ENCODE measurements at places on chromosomes 4 and X.

GRCh38 chrX:135572436-135572835 lies 52.0 kb downstream of the INTS6L start:
- DNase-seq: no peak

GRCh38 chrX:154002215-154002719 lies 17.4 kb downstream of the IRAK1 start:
- no peak for DNase-seq

- no peak for DNase-seq
These were observed 107.3 kb downstream of the AMMECR1 start for GRCh38 chrX:110210417-110211139.

- no peak for DNase-seq
These were observed 63.5 kb upstream of the WDR17 start for GRCh38 chr4:176002007-176002613.

- DNase-seq: no peak
These were observed at the start of gene ALPK1 for GRCh38 chr4:112296949-112297880. TSS of gene ALPK1 (plus strand) at chr4:112297369.

- DNase-seq: no peak
These were observed 75.5 kb downstream of the GALNT7 start for GRCh38 chr4:173243917-173244658.

DNA sequence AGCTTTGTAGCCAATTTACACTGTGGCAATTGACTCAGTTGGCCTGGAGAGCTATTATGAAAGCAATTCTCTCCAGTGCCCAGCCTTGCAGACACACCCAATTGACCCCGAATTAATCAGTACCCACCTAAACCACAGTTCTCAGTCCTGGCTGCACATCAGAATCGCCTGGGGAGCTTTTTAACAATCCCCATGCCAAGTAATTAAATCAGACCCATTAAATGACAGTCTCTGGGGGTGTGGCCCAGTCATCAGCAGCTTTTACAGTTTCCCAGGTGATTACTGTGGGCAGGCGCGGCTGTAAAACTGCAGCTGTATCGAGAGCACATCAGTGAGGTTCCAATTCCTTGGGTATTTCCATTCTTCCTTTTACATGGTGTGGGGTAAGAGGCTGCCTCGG lies 460.9 kb upstream of the FAT1 start:
- no peak for DNase-seq

GRCh38 chr4:51894059-51894645 lies 51.2 kb downstream of the DCUN1D4 start:
- DNase-seq: no peak

GRCh38 chrX:136450050-136450830 lies 37.5 kb upstream of the BRS3 start:
- DNase-seq: no peak

DNA sequence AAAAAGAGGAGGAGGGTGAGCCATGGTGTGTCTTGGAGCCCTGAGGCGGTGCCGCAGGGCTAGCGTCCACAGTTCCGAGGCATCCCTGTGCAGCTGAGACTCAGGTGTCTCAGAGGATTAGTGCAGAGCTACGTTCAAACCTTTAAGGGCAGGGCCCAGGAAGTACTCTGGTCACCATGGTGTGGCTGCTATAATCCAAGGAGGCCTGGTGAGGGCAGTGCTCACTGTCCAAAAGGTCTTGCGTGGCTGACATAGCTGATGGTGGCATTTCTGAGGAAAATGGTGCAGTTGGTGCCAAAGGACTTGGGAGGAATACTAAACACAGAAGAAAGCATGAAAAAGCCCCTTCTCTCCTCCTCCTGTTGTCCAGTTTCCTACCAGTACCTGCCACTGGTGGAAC lies 146.9 kb downstream of the DCHS2 start:
- no peak for DNase-seq

- DNase-seq: peak; percentile 22
These were observed 2.4 kb downstream of the FRAS1 start for GRCh38 chr4:78059524-78059889.

DNA sequence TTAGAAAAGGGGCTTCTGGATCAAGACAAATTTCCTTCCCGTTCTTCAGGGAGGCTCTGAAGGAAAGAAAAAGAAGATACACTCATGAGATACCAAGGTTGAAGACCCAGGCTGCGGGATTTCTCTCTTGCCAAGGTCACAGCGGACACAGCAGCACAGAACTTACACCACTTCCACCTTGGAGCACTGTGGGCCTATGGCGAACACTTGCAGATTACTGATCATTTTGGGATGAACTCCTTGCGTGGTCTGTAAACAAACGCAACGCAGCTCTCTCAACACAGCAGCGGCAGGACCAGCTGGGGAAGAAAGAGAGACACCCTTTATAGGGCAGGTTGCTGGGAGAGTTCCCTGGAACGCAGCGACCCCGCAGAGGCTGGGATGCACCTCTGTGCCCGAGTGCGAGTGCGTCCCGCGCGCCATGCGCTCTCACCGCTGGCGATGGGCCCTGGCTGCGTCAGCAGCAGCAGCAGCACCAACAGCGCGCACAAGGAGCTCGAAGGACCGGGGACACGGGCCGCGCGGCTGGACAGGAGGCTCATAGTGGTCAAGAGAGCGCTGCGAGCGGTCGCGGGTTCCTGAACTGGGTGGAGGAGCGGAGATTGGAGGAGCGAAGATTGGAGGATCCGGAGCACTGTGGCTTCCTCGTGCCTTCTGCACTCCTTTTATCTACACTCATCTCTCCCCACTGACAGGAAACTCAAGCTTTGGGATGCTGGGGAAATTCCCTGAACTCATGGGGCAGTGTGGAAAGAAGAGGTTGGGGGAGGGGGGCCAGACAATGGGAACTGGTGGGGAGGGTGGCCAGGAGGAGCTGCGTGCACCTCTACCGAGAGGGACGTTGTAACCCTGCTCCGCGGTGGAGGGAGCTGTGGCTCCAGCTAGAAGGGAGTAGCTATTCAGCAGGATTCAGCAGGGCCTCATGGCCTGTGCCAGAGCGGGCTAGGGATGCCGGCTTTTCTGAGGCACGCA lies at the start of gene CXCL5:
Gene CXCL5, minus strand, starts transcription at position 638 of the 972 bp plus-strand sequence. Its CDS starts 96 bp downstream, at position 542.
- DNase-seq: no peak

DNA sequence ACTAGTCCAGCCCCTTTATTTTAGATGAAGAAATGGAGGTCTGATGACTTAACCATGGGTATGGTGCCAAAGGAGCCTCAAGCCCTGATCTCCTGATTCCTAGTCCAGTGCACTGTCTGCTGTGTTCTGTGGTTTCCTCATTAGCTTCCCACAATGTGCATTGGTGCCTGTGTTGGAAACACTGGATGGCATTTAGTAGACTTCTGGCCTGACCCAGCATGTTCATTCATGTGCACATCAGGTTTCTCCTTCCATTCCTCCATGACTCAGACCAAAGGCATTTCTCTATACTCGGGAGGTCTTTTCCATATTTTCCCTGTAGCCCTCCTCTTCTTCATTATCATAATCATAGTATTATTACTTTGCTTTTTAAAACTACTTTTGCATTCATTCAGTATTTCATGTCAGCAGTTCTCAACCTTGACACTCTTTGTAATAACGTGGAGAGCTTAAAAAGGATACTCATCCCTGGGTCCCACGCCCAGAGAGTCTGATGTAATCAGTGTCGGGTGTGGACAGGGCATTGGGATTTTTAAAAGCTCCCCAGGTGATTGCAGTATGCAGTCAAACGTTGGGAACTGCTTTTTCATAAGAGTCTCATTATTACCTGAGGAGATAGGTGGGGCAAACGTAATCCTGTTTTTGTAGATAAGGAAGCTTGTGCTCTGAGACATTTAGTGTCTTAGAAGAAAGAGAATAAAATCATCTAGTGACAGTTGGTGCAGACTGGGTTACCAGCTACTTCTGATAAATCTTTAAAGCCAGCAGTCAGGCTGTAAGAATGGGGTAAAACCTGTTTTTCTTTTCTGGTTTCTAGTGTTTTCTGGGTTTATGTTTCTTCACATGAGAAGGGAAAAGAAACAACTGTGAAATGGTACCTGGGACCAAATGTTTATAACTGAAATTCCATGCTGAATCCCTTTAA lies 40.9 kb upstream of the XK start:
- DNase-seq: no peak

DNA sequence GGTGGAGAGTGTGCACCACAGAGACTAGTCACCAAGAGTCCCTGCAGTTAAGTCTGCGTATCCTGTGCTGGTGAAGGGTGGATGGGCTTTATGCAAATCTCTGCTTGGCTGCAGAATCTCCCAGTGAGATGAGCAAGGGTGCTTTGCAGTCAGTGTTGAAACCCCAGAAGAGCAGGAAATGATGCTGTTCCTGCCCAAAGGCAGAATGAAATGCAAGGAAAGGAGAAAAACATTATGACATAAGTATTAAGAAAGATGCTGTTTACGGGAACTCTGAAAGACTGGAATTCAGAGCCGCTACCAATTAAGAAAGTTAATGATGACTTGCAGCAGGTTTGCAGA lies 25.4 kb upstream of the ACSL1 start:
- DNase-seq: no peak

- DNase-seq: no peak
These were observed 169.4 kb upstream of the NAP1L5 start for GRCh38 chr4:88866862-88867550.

GRCh38 chr4:151804086-151804630 lies 43.4 kb upstream of the GATB start:
- DNase-seq: no peak

DNA sequence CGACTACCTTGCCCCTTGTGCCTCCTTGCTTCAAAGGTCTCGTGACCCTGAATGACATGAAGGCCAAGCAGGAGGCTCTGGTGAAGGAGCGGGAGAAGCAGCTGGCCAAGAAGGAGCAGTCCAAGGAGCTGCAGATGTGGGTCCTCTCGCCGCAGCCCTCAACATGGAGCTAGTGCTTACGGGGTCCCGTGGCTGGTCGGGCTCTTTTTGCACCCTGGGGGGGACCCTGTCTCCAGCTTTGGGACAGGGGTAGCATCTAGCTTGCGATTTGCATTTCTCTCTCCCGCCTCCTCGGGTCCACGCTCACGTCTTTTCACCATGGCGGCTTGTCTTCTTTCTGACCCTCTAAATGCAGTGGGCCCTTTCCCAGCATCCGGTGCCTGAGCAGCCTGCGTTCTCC lies 1.8 kb downstream of the FAM50A start:
- DNase-seq: no peak

- no peak for DNase-seq
These were observed 66.1 kb downstream of the DCHS2 start for GRCh38 chr4:154425514-154425913.

DNA sequence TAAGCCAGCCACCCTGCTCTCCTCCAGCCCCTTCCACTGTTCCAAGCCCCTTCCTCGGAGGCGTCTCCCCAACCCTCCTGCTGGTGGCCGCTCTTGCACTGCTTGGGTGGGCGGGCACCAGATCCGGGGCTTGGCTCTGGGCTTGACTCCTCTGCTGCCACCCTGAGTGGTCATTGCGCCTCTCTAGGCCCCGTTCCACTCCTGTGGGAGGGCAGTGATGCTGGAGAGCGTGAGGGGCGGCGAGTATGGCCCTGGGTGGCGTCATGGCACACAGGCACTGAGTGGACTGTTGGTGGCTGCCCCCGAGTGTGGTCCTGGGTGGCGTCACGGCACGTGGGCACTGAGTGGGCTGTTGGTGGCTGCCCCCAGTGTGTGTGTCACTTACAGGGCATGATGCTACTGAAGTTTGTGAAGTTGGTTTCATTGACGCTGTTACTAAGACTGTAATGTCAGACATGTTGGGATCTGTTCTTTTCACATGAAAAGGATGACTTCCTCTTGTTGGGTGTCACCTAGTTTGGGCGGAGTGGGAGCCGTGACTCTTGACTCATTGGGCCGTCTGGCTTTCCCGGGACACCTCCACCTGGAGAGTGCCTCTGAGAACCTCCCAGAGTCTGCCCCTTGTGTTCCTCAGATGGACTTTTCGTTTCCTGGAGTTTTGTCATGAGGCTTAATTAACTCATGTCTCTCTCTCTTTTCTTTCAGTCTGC lies 55.9 kb upstream of the HGFAC start:
- DNase-seq: no peak

- no peak for DNase-seq
These were observed 449.5 kb upstream of the HS3ST1 start for GRCh38 chr4:11878241-11878640.

DNA sequence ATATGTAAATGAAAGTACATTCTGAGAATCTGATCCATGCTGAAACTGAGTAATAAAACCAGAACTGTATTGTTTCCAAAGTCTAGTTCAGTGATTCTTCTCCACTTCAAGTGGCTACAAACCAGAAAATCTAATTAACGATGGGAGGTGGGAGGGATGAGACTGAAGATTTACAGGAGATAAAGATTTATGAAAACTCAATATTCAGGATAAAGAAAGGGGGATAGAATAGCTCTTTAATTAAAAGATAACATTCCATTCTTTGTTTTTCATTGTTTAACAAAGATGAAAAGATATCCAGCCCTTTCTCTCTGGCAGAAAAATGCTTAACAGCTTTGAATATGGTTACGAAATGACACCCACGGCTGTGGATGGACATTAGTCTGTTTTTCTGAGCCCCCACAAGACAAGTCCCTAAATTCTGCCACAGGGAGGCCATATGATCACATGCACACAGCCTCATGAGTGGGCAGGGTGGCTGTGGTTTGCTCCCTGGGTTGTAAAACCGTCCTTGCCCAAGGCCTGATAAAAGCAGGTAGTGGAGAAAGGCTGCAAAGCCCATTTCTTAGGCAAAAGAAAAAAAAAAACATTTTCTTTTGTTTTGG lies 36.4 kb downstream of the TMEM150C start:
- no peak for DNase-seq

GRCh38 chrX:22538580-22538979 lies 265.9 kb downstream of the CBLL2 start:
- DNase-seq: no peak

GRCh38 chrX:149286940-149287349 lies 218.2 kb downstream of the IDS start:
- peak; percentile 34 for DNase-seq

DNA sequence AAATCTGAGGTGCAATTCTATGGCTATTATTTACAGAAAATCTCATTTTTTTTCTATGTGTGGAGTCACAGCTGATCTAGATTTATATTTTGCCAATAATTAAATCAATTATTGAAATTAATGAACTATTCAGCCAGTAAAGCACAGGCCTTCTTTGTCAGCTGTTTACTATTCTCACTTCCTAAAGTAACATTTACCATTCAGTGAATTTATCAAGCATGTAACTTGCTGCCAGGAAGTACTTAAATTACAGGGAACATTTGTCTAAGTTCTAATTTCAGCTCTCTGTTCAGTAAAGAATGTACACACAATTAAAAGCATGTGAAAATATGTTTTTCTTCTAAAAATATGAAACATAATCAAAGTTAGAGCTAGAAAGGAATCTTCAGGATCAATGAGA lies 79.3 kb downstream of the DTHD1 start:
- DNase-seq: no peak

DNA sequence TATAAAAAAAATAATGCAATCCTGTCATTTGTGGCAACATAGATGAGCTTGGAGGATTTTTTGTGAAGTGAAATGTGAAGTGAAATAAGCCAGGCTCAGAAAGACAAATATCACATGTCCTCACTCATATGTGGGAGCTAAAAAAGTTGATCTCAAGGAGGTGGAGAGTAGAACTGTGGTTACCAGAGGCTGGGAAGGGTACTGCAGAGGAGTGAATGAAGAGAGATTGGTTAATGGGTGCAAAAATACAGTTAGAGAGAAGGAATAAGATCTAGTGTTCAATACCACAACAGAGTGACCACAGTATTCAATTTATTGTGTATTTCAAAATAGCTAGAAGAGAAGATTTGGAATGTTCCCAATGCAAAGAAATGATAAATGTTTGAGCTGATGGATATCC lies 13.4 kb upstream of the ZCCHC18 start:
- no peak for DNase-seq

GRCh38 chr4:88188738-88189417 lies 30.4 kb upstream of the ABCG2 start:
- DNase-seq: no peak

GRCh38 chrX:41796577-41796976 lies 72.6 kb downstream of the GPR82 start:
- DNase-seq: no peak
